H4 (cell line): ENCODE measurements at places on chromosomes 1 and 21. TPM values are rescaled to one million over a fixed set of nuclear protein-coding genes. Genes with fewer than 3 reads are reported as not detected.

DNA sequence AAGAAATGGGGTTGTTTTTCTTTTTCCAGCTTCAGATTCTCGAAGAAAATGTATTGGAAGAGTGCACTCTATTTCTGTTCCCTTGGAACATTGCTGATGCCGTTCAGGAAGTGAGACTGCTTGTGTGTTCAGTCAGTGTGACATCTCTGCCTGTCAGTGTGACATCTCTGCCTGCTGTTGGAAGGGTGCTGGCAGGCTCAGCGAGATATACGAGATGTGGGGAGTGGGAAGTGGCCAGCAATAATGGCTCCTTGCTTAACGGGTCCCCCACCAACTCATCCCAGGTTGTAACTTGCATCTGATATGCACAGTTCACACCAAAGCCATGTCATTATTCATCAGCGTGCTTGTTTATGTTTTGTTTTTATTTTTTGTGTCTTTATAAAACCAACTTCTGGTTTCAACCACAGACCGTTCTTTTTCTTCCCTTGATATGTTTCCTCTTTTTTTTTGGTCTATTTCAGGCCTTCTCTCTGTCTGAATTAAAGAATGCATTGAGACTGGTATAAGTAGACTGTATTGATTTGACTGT is 145.4 kb downstream of the GALNT2 start:
- no peak for DNase-seq

SPRR2G gene
- not detected in 2 replicates for total RNA-seq

RIMS3 gene
- 5.9 and 7.5 TPM in 2 replicates for total RNA-seq

DNA sequence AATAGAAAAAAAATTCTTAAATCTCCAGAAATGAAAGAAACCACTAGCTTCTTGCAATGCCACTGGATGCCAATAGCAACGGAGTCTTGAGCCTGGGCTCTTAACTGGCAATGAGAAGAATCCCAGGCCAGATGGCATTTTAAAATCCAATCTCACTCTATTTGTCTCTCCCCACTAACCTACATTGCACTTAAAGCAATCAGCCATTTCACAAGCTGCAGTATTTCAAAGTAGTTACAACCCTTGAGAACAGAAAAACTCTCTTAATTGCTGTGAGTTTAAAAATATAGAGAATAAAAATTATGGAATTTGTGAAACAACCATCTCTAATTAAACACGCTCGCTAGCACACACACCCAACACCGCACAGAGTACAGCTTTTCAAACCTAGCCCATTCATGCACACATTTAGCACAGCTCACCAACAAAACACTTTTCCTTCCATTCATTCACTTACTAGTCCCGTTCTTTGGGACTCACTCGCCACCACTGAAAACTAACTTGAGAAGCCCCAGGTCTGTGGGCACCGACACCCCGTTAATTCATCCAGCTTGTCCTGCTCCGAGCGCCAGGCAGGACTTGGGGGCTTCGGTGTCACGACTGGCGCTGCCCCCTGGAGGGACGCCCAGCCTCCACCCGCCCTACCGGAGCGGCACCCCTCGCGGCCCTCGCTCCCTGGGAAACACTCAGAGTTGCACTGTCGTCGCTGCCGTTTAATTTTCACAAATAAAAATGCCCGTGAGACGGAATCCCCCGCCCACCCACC is 1.0 kb downstream of the DDAH1 start:
- no peak for DNase-seq

LHX4 gene
- 0.15 TPM in 1 of 2 replicates, not detected in the other for total RNA-seq

MFAP2 gene
- total RNA-seq, result 14.1 and 15.8 TPM in 2 replicates

- DNase-seq, result peak; percentile 99
Measured at GRCh38 chr1:224592636-224593582, 23.2 kb upstream of the CNIH3 start.

- DNase-seq, result no peak
Measured at GRCh38 chr1:232393444-232394146, 236.3 kb downstream of the SIPA1L2 start.

NBPF20 gene
- 0.25 and 1.2 TPM in 2 replicates for total RNA-seq

ATP1A2 gene
- 0.10 TPM in 1 of 2 replicates, not detected in the other for total RNA-seq

- no peak for DNase-seq
Measured at GRCh38 chr21:17854745-17855144, 35.6 kb upstream of the C21orf91 start.

GJA8 gene
- not detected in 2 replicates for total RNA-seq

GRCh38 chr1:2350911-2351655 is 40.3 kb downstream of the MORN1 start:
- no peak for DNase-seq

DNA sequence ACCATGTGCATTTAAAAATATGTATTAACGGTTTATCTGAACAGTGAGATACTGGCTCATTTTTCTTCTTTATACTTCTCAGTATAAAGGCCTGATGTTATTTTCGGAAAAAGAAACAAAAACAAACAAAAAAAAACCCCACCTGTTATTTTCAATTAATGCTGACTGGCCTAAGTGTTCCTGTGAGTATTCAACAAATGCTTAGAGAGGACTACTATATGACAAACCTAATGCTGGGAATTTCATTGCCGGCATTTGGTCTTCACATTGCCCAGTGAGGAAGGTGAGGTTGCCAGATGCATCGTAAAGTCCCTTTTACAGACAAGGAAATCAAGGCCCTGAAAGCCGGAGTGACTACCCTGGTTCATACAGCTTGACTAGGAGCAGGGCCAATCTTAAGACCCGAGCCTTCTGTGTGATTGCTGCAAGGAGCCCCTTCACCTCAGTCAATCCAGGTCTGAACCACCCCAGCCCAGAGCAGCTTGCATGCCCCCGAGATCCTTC is 599 bp downstream of the MRPL24 start:
- DNase-seq, result peak; percentile 6

DNA sequence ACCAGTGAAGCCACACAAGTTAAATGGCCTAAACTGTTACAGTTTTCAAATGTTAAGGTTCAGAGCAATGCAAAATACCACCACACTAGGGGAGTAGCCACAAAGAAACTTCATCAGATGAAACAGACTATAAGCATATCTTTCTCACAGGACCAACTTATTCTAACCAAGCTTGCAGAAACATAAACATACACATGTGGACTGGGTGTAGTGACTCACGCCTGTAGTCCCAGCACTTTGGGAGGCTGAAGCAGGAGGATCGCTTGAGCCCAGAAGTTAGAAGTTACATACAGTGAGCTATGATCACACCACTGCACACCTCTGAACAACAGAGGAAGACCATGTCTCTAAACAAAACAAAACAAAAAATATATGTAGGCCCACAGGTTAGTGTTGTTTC is 17.3 kb downstream of the WDR47 start:
- DNase-seq, result peak; percentile 14

- DNase-seq, result no peak
Measured at GRCh38 chr1:16371725-16372124, 4.7 kb downstream of the SZRD1 start.

GRCh38 chr1:176552999-176553398 is 90.0 kb downstream of the PAPPA2 start:
- no peak for DNase-seq

GRCh38 chr1:86775395-86775794 is 71.0 kb downstream of the SH3GLB1 start:
- no peak for DNase-seq

DNA sequence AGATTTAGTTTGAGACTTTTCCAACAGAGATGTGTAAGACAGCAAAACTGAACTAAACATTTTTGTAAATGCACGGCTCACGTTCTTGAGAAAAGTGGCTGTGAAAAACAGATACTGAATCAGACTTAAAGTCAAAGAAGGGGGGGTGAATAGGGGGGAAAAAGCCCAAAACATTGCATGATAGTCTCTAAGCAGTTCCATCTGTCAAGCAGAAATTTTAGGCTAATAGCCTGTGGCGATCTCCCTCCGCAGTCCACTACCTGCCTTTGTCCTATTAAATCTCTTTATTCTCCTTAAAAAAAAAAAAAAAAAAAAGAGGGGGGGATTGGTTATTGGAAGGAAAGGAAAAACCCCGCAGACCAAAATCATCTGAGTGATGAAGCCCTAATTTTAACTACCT is 217.6 kb upstream of the NFIA start:
- no peak for DNase-seq

GRCh38 chr1:210588357-210588756 is 259.7 kb downstream of the HHAT start:
- DNase-seq, result no peak

LCE6A gene
- not detected in 2 replicates for total RNA-seq

DNA sequence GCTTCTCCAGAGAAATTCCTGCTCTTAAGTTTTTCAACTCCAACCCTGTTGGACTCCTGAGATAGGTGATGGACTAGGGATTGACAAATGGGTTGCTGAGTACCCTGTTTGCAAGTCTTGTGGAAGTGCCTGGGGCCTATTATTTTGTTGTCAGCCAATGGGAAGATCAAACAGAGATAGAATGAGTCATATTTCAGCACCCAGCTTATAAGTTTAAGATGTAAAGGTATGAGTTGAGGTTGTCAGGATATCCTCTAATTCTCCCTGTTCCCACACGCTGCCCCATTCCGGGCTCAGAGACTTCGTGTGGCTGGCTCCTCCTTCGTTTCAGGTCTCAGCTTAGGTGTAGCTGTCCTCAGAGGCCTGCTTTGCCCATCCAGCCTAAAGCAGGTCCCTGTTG is 91.8 kb downstream of the CENPF start:
- no peak for DNase-seq

DNA sequence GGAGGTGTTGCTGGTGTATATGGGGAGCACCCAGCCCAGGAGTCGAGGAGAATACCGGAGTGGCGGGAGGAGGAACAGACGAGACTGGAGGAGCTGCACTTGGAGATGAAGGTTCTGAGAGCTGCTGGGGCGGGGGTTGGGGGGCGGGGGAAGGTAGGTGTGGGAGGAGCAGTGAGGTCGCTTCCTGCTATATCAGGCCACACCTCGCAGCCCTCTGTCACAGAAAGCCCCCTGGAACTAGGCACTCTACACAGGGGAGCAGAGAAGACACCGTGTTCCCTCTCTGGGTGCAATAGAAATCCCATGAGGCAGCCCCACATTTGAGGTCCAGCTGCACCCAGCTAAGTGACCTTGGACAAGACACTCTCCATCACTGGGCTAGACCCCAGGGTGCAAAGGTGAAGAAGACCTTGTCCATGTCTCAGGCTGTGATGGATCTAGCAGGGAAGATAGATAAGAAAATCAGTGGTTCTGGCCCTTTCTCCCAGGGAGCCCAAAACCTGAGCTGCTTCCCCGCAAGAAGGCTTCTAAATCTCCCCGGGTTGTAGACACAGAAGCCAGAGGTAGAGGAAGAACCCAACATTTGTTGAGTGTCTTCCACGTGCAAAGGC is 155.8 kb upstream of the EDN2 start:
- DNase-seq, result no peak

GRCh38 chr21:41817228-41817627 is 50.4 kb upstream of the RIPK4 start:
- peak; percentile 75 for DNase-seq

DNA sequence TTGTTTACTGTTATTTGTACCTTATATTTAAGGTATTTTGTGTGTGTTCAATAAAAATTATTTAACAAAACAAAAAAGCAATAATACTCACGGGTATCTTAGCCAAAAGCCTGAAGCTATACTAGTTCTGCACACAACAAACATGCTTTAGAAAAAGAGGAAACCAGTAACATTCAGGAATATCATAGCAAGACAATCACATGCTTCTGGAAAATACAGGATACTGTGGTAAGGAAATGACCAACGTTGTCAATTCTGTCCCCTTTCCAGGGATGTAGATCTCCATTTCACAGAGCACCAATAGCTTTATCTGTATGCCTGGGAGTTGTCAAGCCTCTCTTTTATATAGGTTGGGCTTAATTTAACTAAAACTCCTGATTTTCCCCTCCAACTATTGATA is 288.4 kb downstream of the SMYD3 start:
- no peak for DNase-seq

- DNase-seq, result no peak
Measured at GRCh38 chr1:78560811-78561210, 59.4 kb upstream of the IFI44L start.

DNA sequence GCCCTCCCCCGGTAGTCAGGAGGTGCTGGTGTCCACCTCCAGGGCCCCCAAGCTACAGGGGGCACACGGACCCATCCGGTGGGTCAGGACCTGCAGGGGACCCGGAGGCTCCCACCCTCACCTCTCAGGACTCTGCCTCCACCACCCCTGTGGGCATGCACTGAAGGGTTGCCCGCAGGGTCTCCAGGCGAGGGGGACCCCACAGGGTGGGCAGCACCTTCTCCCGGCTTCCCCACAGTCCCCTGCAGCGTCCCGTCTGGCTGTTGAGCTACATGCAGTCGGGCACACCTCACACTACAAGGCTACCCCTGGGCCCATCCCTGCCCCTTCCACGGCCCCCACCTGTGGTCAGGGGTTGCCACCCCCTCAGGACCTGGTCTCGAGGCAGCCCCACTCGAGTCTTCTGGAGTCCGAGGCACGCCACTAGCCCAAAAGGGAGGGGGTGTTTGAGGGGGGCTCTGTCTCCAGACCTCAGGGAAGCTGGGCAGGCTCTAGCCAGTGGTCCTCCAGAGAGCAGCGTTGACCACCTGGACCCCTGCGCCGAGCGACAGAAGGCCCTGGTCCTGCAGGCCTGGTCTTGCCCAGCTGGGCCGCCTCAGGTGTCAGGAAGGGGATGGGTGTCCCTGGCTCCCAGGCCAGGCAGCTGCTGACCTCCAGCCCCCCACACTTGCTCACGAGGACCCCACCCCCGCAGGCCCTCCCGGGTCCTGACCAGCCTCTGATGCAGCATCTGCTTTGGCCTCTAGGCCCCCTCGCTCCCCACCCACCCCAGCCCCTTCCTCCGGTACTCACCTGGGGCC is 9.6 kb downstream of the PARS2 start:
- no peak for DNase-seq

DNA sequence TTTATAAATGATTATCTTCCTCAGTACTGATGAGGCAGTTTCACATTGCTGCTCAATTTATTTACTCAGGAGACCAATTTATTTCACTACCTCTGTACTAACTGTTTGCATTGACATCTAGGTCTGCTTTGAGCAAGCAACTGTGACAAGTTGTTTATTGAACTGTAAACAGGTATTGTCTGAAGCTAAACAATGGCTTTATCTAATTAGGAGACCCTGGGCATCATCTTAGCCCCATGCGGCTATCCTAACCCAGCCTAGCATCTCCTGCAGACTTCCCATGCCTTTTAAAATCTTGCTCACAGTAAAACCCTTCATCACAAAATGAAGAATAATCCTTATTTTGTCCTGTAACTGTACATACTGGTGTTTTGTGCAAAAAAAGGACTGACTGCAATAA is 348.2 kb downstream of the RWDD3 start:
- no peak for DNase-seq

GRCh38 chr1:24203404-24203803 is 16.3 kb upstream of the IFNLR1 start:
- peak; percentile 45 for DNase-seq

DNA sequence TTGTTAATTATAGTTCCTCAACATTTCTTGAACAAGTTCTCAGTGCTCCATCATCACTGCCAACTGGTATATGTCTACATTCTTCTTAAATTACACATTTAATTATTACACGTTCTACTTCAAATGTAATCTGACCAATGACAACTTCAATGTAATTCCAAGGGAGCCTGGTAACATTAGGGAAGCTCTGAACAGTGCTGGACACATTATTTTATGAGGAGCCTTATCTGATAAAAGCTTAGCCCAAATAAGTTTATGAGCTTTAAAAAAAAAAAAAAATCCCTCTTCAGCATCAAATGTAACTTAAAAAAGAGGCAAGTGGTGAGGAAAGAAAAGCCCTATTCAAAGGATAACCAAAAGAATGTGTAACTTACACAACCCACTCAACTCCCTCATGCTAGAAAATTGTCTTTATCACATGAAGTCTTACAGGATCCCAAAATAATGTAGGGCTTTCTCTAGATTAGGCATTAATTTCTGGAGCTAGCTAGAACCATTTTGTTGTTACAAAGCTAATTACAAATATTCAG is 35.2 kb upstream of the ABCA4 start:
- DNase-seq, result no peak

- no peak for DNase-seq
Measured at GRCh38 chr1:19734056-19734455, 65.7 kb downstream of the TMCO4 start.
